ENCODE measurements at places on chromosomes 13 and 19.

GRCh38 chr13:47549219-47549752, 451.8 kb downstream of the SUCLA2 start:
- no peak for DNase-seq

- DNase-seq: no peak
These were observed 16.9 kb downstream of the TMPRSS9 start for GRCh38 chr19:2376784-2377519.

- no peak for DNase-seq
These were observed 110.6 kb downstream of the PCDH9 start for GRCh38 chr13:67119481-67119894.

DNA sequence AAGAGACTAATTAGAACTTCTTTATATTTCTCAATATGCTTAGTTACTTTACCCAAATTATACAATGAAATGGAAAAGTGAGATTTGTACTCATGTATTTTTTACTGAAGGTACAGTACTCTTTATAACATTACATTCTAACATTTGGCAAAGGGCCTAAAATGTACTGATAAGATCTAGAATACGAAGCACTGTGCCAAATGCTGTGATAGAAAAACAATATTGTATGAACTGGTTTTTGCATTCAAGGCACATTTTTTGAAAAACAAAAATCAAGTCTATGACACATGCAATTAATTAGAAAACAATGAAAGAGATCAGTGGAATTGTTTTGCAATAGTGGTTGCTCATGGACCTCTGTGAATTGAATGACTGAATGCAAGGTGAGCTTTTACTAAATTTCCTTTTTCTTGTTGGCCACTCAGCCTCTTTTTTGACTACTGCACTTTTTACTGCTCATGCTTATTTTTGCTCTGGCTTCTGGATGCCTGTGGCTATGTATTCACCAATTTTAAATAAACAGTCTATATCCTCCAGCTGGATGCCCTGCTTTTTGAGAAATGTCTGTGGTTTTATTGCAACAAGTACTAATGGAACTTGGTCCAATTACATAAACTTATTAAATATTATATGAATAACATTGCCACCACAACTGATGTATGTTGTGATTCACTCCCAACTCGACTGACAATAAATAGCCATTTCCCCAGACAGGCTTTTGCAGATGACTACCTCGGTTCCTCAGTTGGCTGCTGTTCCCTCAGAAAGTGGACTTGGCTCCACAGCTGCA, 41.4 kb upstream of the OBI1 start:
- DNase-seq: no peak

DNA sequence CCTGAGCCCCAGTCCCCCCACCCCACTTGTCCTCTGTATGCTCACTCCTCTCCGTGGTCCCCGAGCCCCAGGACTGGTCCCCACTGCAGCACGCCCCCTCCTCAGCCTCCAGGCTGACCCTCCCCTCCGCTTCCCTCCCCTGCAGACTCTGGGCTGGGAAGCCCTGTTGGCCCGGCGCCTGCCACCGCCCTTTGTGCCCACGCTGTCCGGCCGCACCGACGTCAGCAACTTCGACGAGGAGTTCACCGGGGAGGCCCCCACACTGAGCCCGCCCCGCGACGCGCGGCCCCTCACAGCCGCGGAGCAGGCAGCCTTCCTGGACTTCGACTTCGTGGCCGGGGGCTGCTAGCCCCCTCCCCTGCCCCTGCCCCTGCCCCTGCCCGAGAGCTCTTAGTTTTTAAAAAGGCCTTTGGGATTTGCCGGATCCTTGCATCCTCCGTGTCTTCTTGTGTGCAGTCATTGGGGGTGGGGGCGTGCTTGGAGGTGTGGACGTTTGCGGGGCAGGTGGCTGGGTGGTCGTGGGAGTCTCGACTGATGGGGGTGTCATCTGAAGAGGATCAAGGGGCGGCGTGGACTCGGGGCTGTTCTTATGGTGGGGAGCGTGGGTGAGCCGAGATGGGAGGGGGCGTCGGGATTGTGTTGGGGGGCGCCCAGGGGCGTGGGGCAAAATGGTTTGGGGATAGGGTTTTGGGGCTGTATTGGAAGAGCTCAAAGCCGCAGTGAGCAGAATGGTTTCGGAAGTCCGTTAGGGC, 3.5 kb downstream of the PTGER1 start:
- no peak for DNase-seq

GRCh38 chr19:30222992-30223865, 149.0 kb upstream of the ZNF536 start:
- no peak for DNase-seq

DNA sequence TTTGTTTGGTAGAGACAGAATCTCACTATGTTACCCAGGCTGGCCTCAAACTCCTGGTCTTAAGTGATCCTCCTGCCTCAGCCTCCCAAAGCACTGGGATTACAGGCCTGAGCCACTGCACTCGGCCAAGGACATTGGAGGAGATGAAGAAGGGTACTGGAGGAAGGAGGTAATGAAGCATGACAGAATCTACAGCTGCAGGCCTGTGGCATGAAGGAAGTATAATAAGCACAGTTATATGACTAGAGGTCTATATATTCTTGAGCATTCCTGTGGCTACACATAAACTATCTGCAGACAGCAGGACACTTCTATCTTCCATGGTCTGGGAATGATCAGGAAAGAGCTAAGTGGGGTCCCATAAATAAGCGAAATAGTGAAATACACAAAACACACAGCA, 18.2 kb downstream of the ZNF565 start:
- DNase-seq: no peak

DNA sequence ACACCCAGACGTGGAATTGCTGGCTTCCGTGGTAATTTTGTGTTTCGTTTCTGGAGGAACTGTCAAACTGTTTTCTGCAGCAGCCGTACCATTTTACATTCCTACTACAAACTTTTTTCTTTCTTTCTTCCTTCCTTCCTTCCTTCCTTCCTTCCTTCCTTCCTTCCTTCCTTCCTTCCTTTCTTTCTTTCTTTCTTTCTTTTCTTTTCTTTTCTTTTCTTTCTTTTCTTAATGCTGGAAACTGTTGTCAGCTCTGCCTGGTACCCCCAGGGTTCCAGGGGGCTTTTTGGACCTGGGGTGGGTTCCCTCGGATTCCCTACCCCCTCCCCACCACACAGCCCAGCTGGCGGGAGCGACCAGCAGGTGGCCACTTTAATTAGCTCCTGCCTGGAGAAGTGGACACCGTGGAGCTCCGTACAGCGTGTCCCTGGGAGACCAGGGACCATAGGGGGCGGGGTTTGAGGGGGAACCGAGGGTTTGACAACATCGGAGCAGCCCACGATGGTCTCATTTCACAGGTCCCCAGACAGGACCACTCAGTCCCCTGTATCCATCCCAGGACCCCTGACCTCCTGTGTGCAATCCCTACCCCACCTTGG, 24.4 kb downstream of the CELF5 start:
- no peak for DNase-seq

DNA sequence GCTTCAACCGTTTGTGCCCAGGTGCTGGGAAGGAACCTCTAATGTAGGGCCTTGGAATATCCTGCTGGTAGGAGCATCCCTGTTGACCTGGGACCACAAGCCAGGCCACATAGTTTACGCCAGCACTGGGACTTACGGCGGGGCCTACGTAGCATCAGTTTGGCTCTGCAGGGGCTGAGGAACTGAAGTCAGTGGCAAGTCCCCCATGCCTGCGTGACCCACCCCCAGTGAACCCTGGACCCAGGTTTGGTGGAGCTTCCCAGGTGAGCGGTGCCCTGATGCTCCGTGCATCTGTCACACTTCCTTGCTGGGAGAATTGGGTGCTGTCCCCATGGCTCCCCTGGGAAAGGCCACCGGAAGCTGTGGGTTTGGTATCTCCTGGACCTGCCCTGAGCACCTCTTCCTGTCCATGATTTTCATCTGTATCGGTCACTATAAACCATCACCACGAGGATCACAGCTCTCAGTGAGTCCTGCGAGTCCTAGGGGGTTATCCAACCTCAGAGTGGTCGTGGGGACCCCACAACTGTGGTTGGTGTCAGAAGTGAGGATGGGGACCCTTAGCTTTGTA, 9.9 kb downstream of the SIGLEC11 start:
- no peak for DNase-seq

GRCh38 chr19:31448221-31448657, 99.0 kb upstream of the TSHZ3 start:
- DNase-seq: no peak

- no peak for DNase-seq
These were observed 48.1 kb downstream of the IRS2 start for GRCh38 chr13:109738298-109738746.

GRCh38 chr19:41447732-41448332, 4.9 kb downstream of the ERICH4 start:
- DNase-seq: no peak

GRCh38 chr13:28653111-28653510, 5.8 kb upstream of the POMP start:
- no peak for DNase-seq

- DNase-seq: peak; percentile 47
These were observed 552 bp downstream of the KPNA3 start for GRCh38 chr13:49791711-49792549.

DNA sequence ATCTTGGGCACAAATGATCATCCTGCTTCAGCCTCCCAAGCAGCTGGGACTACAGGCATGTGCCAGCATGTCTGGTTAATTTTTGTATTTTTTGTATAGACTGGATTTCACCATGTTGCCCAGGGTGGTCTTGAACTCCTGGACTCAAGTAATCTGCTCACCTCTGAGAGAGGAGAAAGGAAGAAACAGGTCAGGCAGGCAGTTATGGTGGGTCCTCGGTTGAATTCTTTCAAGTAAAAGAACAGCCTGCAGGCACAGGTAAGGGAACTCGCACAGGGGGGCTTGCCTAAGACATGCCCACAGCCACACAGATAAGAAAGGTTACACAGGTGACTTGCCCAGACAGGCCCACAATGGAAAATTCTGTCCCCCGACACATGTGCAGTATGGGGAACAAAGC, 34.8 kb upstream of the CYSLTR2 start:
- no peak for DNase-seq

DNA sequence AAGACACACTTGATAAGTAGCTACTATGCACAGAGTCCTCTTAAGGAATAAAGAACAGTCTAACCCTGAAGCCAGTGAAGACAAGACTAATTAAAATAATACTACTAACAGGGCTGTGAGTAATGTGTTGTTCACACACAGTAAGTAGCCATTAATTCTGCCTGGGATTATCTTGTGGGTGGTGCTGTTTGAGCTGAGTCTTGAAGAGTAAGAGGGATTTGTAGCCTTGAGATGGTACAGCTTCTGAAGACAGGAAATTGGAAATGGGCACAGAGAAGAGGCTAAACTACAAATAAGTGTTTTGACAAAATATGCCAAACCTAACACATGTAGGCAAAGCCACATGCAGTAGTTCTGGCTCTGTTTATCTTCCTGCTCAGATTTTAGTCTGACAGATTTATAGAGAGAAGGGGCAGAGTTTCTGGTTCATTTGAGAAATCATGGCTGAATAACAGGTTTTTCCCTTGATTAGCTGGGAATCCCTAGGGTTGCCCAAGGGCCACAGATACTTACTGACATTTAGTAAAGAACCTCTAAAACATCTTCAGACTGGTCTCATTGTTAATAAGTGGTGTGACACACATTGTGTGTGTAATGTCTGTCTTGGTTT, 38.0 kb downstream of the ITGBL1 start:
- no peak for DNase-seq

- DNase-seq: no peak
These were observed 51.4 kb upstream of the PSG8 start for GRCh38 chr19:42816894-42817293.

DNA sequence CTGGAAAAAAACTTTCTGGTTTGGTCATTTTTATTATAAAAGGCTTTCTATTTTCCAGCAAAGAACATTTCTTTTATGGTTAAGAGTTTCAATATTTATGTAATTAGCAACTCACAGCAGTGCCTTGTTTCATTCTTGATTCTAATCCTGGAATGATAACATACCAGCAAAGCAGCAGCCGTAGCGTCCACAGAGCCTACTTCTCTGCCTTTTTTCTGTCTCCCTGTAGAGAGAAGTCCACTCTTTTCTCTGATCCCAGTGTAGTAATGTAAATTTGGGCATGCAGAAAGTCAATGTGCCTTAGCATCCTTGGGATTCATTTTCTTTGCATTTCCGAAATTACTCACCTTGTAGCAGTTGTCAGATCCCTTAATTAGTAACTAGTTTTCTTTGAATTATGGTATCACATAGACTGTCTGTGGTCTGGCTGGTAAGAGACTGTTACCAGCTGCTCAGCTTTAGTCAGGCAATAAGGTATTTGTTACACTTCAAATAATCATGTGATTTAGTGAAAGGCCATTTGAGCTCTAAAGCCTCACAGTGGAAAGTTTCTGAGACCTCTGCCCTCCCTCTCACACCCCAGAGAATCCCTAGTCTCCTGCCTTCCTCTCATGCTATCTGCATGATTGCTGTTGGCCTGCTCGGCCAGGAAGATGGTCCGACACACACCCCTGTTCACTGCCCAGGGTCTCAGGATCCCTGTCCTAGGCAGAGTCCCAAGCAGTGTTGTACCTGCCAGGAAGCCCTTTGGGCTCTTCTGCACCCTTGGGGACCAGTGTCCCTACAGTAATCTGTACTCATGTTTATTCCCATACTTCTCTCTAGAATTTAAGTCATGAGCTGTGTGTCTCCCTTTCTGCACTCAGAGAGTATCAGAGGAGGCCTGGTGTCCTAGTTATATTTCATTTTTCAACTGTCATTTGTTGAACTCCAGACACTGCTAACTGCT, 86.3 kb downstream of the LRCH1 start:
- no peak for DNase-seq

- DNase-seq: no peak
These were observed 51.4 kb upstream of the KCTD15 start for GRCh38 chr19:33745297-33745696.

- DNase-seq: no peak
These were observed 933.4 kb downstream of the SLITRK6 start for GRCh38 chr13:84865783-84866221.

GRCh38 chr19:8020681-8021080, 15.2 kb upstream of the ELAVL1 start:
- DNase-seq: no peak

DNA sequence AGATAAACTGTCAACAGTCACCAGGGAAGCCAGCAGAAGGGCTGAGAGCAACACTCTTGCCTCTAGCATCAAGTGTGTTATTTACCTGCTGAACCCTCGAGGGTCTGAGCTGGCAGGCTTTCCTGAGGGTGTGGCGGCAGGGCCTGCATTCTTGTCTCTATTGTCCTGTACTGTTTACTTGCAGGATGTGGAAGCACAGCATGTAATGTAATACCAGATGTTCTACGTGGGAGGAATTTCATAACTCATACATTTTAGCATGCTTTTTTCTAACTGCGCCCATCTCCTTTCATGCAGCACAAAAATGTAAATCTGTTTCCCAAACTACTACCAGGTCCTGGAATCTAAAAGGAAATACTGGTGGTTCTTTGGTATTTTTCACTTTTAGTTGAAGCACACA, 153.1 kb downstream of the RGCC start:
- no peak for DNase-seq
